NCI-H1694 (cell line): ENCODE measurements at places on chromosomes 4 and X.

DNA sequence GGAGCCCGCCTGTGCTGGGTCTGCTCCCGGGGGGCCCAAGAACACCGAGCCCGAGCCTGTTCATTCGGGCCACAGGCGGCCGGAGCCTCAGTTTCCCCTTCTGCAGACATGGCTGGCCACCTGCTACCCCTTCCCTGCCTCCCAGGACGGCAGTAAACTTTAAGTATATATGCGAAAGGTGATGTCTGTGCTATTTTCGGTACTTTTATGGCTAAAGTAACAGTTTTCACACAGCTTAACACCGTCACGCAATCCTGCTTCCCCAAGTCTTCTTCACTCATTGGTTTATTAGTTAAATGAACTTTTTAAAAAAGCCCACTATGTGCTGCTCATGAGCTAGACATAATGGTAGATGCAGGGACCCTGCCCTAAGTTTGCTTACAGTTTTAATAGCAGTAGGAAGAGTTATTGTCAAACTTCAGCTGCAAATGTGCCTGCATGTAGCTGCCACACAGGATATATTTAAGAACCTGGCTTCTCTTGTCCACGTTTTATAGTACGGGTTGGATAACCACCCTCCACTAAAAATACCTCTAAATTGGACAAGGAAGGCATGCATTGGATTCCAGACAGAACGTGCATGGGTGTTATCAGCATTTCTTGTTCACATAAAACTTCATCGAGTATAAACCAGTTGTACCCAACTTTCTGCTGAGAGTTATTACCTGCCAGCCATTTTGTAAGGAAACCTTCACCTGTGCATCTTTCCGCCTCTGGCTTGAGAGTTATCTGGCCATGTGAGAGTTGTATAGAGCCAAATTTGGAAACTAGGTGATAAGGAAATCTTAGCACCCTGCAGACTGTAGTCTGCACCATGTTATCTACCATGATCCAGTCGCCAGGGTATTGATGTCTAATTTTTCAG lies 741 bp downstream of the ANAPC4 start:
- no peak for DNase-seq

GRCh38 chr4:88017516-88018297 lies 10.3 kb downstream of the PKD2 start:
- no peak for DNase-seq

GRCh38 chr4:87268411-87268810 lies 48.0 kb upstream of the KLHL8 start:
- DNase-seq: no peak

GRCh38 chr4:86233090-86233489 lies 126.8 kb downstream of the MAPK10 start:
- DNase-seq: no peak

- DNase-seq: no peak
These were observed 60.2 kb upstream of the SYTL5 start for GRCh38 chrX:37946197-37946596.
